ENCODE measurements at places on chromosomes 11 and 22. TPM values are rescaled to one million over a fixed set of nuclear protein-coding genes. Genes with fewer than 3 reads are reported as not detected.

DNA sequence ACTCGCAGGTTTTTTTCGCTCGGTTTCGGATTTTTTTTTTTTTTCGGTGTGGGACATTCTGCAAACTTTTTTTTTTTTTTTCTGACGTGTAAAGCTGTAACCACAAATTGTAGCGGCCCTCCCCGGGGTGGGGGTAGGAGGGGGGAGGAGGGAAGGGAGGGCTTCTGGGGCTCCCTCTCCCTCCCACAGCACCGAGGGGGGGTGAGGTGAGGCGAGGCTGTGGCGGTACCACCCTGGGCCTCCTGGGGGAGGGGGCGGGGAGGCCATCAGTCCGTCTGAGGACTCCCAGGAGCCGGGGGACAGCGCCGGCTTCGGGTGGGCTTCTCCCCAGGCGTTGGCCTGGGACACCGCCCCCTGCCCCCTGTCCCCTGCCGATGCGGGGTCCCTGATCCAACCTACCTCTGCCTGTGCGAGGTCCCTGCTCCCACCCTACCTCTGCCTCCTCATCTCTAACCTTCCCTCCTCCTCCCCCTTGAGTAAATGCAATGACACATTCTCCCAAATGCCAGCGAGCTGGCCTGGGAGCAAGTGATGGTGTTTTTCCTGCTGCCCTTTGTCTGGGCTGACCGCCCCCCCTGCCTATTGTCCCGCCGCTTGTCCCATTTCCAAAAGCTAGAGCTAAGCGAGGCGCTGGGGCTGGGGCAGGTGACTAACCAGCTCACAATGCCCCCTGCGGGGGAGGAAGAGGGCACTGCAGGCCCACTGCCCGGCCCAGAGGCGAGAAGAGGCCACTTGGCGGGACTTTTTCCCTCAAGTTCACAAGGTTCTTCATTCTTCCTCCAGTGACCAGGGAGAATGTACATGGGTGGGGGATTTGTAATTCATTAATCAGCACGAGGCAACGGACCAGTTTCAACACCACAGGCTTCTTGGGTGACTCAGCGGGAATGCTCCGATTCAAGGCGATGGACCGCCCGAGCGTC lies 511 bp upstream of the CLCF1 start:
- DNase-seq: peak; percentile 89
- H3K27me3 ChIP-seq: peaks cover 85% of the 10 kb centered on the region

DNA sequence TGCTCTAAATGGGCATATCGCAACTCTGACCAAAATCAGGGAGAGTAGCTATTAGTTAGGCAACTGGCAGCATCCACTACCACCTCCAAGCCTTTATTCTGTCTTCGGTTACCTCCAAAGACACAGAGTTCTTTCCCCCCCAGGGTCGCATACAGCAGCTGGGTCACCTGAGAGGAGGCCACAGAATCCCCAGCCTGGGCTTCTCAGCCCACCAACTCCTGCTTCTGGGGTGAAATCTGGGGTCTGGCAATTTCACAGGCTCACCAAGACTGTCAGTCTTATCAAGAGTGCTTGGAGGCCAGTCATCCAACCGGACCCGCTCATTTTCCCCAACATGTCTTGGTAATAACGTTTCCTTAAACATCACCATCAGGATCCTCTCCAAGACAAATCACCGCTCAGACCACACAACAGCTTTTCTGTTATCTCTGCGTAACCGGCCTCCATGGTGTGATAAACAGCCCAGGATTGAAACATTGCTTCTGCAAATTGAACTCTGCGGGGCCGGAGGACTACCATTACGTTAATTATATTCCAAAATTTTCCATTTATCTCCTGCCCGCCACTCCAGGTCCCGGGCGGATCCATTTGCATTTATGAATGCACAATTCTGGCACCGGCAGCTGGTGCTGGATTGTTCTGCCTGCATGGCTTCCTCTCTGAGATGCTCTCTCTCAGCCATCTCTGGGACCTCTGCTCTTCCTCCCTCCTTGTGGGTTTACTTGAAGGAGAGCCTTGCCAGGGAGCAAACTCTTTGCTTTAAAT lies 35.6 kb downstream of the RTL6 start:
- no peak overlapping the region for H3K27ac ChIP-seq
- no peaks in the 10 kb centered on the region for H3K27me3 ChIP-seq
- DNase-seq: no peak
- H3K36me3 ChIP-seq: no peaks in the 10 kb centered on the region
- H3K4me3 ChIP-seq: no peak overlapping the region

GRCh38 chr22:32534252-32535235 lies 59.9 kb downstream of the FBXO7 start:
- no peak overlapping the region for H3K4me3 ChIP-seq
- no peaks in the 10 kb centered on the region for H3K36me3 ChIP-seq
- H3K27me3 ChIP-seq: no peaks in the 10 kb centered on the region
- peaks cover 6% of the 10 kb centered on the region for H3K4me1 ChIP-seq
- DNase-seq: no peak

DNA sequence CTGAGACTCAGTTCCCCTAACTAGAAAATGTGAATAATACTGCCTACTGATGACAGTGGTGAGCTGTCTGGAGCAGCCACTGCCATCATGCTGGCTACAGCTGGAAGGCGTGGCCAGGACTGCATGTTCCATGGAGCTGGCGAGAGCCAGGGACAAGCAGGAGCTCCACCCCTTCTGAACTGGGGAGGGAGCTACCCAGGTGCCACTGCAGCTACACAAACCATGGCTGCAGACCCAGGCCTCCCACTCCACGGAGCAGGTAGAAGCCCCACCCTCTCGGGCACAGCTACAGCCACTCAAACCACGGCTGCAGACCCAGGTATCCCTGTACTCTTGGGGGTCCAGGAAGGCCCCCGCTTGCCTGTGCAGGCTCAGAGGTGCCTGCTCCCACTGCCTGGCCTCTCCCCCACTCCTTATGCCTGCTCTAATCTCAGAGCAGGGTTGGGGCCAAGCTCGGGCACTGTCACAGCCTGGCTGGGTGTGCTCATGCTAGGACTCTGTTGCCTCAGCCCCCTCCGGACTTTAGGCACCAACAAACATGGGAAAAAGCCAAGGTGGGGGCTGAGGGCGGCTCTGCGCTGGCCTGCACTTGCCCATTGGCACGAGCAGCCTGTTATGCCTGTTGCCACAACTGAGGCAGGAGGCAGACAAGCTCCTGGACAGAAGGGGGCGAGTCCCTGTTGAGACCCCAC lies 51.7 kb downstream of the RAB30 start:
- H3K27me3 ChIP-seq: no peaks in the 10 kb centered on the region
- no peak overlapping the region for H3K4me3 ChIP-seq
- no peak overlapping the region for H3K27ac ChIP-seq
- no peak for DNase-seq

DNA sequence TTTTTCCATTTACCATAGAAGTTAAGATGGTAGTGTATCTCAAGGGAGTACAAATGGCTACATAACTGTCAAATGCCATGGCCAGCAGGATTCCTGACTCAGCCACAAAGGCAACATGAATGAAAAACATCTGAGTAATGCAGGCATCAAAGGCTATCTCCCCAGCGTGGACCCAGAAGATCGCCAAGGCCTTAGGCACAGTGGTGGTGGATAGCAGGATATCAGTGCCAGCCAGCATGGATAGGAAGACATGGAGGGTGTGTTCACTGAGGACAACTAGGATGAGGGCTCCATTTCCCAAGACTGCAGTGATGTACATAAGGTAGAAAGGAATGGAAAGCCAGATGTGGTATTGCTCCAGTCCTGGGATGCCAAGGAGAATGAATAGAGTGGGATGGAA lies 18.0 kb downstream of the OR52B2 start:
- DNase-seq: no peak
- H3K4me1 ChIP-seq: no peaks in the 10 kb centered on the region
- no peaks in the 10 kb centered on the region for H3K36me3 ChIP-seq
- H3K27me3 ChIP-seq: no peaks in the 10 kb centered on the region
- H3K4me3 ChIP-seq: no peak overlapping the region

GRCh38 chr11:1005928-1006327 lies 30.6 kb downstream of the MUC6 start:
- no peak overlapping the region for H3K4me3 ChIP-seq
- H3K4me1 ChIP-seq: no peaks in the 10 kb centered on the region
- H3K36me3 ChIP-seq: no peaks in the 10 kb centered on the region

FGF4 gene
- 0.22 TPM for total RNA-seq
